ENCODE measurements at places on chromosomes 2 and 18. TPM values are rescaled to one million over a fixed set of nuclear protein-coding genes. Genes with fewer than 3 reads are reported as not detected.
A peak's percentile ranks its signal among the peaks of the same experiment; 100 is the strongest.

DNA sequence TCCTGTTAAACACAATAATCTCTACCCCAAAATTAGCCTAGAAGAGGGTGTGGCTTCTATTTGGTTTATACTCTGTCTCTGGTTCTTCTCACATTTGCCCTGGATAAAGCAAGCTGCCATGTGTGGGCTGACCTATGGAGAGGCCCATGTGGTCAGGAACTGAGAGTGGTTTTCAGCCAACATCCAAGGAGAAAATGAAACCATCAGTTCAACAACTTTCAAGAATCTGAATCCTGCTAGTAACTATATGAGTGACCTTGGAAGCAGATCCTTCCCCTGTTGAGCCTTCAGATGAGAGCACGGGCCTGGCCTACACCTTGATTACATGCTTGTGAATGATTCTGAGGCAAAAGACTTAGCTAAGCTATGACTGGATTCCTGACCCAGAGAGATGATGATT is 11.5 kb upstream of the TRIB2 start:
- no peak for DNase-seq

GRCh38 chr2:36343606-36344005 is 12.0 kb upstream of the CRIM1 start:
- no peak for DNase-seq

GRCh38 chr2:10316860-10317259 is 14.2 kb downstream of the HPCAL1 start:
- no peak for DNase-seq

DNA sequence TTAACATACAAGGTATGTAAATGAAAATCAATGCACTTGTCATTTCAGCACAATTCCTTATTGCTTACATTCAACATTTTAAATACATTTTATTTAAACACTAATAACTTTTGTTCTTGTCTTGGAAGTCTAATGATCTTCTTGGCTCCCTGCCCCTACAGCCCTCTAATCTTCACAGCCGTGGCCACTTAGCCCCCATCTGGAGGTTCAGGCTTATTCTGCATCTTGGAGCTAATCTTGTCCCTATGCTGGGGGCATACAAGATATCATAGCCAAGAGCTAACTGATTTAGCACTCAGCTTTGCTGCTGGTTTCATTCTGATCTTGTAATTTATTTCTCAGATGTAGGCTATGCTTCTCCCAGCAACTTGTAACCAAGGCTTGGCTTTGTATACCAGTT is 140.8 kb downstream of the TMEFF2 start:
- no peak for DNase-seq

- DNase-seq: no peak
Measured at GRCh38 chr18:54949588-54949987, 9.7 kb downstream of the CCDC68 start.

- no peak for DNase-seq
Measured at GRCh38 chr2:46535360-46535759, 56.0 kb downstream of the TMEM247 start.

GRCh38 chr18:78001811-78002210 is 752.2 kb downstream of the GALR1 start:
- no peak for DNase-seq

GRCh38 chr2:37773371-37774130 is 102.1 kb upstream of the CDC42EP3 start:
- DNase-seq: no peak

- no peak for DNase-seq
Measured at GRCh38 chr2:79630972-79631557, 118.2 kb downstream of the CTNNA2 start.

- DNase-seq: no peak
Measured at GRCh38 chr18:48931680-48932461, 18.9 kb downstream of the SMAD7 start.

DNA sequence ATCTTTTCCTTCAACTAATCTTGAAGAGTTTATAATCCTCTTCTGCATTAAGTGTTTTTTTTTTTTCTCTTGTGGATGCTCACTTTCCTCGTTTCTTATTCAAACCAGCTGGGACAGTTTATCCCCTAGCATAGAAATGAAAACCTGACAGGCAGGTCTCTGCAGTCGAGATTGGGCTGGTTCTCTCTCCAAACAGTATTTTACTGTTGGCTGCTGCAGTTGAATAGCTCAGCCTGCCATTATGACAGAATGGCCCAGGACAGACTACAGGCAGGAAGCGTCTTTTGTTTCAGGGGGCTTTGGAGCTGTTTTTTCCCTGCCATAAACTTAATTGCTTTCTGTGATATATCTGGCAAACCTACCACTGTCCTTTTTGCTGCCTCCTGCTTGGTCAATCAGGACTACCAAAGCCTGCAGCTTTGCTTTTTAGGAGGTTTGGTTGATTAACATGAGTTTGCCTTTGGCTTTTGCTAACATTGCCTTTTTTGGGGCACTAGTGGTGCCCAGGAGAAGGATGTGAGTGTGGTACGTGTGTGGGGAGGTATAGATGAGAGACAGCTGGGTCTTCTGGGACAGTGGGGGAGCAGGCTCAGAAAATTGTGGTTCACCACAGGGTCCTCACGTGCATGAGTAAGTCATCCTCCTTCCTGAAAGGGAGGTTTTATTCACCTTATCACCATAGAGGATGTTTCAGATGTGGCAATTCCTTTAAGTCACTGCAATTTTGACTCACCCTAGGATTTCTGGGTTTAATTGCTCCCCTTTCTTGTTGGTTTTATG is 128.7 kb downstream of the LYPD6B start:
- DNase-seq: peak; percentile 69

- DNase-seq: no peak
Measured at GRCh38 chr18:25164211-25164847, 187.6 kb downstream of the ZNF521 start.

DNA sequence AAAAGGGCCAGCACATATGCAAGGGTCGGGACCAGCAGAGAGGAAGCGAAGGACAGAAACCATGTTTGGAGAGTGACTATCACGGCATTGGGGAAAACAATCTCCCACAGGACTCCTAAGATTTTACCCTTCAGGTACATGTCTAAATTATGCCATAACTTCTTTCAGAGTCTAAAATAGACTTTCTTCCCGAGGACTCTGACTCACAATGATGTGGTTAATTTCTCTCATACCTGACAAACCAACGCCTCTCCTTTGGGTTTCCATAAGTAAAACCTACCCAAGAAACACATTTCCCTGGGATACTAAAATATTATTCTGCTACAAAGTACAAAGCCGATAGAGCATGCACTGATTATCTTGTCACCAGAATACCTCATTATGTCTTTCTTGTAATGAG is 127.8 kb upstream of the NETO1 start:
- no peak for DNase-seq

- no peak for DNase-seq
Measured at GRCh38 chr2:22481486-22482259, 903.3 kb upstream of the KLHL29 start.

DNA sequence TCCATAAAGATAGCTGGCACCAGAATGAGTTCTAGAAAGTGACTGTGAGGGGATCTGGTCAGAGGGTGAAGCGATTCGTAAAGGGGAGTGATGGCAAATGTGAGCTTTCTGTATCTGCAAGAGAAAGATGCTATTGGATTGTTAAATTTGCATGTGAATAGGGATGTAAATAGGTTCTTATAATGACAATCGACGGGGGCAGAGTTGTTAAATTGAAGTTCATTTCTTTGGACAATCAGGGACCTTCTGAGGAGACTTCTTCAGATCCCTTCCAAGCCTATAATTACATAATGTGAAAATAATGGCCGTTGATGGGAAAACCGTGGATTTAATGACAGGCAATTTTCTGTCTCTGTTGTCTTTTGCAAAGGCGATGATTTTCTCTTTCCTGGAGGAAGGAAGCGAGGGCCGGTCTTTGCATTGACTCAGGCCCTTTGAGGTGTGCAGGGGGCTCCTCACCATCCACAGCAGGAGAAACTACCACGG is 52.2 kb upstream of the TMEM18 start:
- no peak for DNase-seq

Gene ZNG1B
- 37.5 TPM for total RNA-seq

Gene PER2
- total RNA-seq: 22.9 TPM

Gene RFTN2
- total RNA-seq: not detected

Gene GPR55
- total RNA-seq: not detected

Gene SRD5A2
- not detected for total RNA-seq
